ENCODE measurements at places on chromosomes 2 and 18. TPM values are rescaled to one million over a fixed set of nuclear protein-coding genes. Genes with fewer than 3 reads are reported as not detected.
A peak's percentile ranks its signal among the peaks of the same experiment; 100 is the strongest.

Gene KCNG3
- 0.25 TPM for total RNA-seq

Gene OR6B2
- total RNA-seq: not detected

Gene FSIP2
- 0.96 TPM for total RNA-seq

Gene CNGA3
- total RNA-seq: not detected

Gene CYP26B1
- not detected for total RNA-seq

DNA sequence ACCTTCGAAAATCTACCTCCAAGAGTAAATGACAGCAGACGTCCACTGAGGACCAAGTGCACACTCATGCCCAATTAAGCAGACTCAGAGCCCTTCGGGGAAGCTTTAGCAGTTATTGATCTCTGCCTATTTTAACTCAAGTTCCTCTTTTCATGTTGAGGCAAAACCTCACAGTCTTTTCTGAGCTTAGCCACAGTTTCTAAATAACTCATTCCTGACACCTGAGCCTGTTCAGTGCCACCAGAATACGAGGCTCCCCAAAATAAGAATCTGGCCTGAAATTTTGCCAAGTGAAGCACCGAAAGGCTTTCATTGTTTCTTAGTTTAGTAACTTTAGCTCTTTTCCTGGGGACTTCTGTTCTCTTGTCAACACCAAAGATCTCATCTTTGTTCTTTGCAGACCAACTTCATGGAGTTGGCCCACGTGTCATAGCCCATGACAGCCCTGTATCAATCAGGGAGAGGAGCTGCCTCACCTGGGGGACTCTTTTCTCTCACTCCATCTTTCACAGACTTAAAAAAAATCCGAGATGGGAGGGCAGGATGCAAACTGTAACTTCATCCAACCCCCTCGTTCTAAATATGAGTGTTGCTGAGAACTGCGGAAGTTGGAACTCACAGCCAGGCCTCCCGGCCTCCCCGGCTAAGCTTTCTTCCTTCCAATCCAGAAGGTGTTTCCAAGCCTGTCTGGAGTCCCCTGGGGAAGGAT, 22.2 kb downstream of the INPP5D start:
- DNase-seq: no peak
- peak overlapping the region; percentile 19 for H3K4me3 ChIP-seq
- H3K4me1 ChIP-seq: peaks cover 100% of the 10 kb centered on the region
- peak overlapping the region; percentile 71 for H3K27ac ChIP-seq

- H3K36me3 ChIP-seq: no peaks in the 10 kb centered on the region
- H3K4me1 ChIP-seq: no peaks in the 10 kb centered on the region
- H3K27me3 ChIP-seq: no peaks in the 10 kb centered on the region
- no peak overlapping the region for H3K27ac ChIP-seq
- H3K4me3 ChIP-seq: no peak overlapping the region
Observed at GRCh38 chr2:155825876-155826275, 506.6 kb downstream of the NR4A2 start.

DNA sequence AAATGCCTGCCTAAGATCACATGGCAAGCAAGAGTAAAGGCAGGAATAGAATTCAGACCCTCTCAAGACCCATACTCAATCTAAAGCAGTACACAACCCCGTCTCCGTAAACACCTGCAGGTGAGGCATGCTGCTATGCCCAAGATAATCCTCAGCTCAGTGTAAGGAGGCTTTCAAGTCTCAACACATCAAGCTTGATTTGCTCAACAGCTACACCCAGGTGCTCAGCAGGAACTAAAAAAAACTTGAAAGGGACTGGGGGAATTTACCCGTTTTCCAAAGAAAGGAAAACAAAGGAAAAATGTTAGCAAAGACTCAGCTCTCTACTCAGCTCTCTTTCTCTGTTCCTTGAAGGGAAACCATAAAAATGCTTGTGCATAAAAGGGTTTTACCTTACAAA, 301.8 kb downstream of the C1D start:
- no peak overlapping the region for H3K27ac ChIP-seq
- no peaks in the 10 kb centered on the region for H3K36me3 ChIP-seq
- DNase-seq: no peak
- H3K27me3 ChIP-seq: peaks cover 3% of the 10 kb centered on the region

DNA sequence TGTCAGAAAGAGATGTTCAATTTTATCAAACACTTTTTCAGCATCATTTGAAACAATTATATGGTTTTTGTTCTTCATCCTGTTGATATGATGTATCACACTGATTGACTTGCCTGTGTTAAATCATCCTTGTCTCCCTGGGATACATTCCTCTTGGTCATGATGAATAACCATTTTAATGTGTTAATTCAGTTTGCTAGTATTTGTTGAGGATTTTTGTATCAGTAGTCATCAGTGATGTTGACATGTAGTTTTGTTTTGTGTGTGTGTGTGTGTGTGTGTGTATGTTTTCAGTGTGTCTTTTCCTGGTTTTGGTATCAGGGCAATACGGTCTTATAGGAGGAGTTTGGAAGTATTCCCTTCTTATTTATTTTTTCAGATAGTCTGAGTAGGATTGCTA, 325.4 kb downstream of the ZNF804A start:
- no peak overlapping the region for H3K27ac ChIP-seq
- H3K4me3 ChIP-seq: no peak overlapping the region
- no peak for DNase-seq

DNA sequence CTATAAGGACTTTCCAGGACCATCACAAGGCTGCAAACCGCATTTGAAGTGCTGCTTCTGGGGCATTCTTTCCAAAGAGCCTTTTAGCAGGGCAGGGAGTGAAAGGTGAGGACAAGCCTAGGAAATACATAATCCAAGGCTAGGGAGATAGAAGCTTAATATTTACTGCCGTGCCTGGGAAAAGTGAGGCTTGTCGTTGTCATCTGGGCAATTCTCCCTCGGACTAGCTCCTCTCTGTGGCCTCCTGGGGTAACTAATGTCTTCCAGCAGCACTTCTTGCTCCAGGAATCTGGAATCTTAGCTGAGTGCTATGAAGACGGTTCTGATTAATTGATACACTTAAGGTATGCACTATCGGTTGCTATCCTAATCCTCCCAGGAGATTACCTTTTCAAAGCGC, 69.3 kb upstream of the ATL2 start:
- peaks cover 4% of the 10 kb centered on the region for H3K27me3 ChIP-seq
- DNase-seq: no peak
- H3K4me1 ChIP-seq: no peaks in the 10 kb centered on the region
- H3K27ac ChIP-seq: no peak overlapping the region
- H3K36me3 ChIP-seq: no peaks in the 10 kb centered on the region

GRCh38 chr2:140023291-140023690, 1243.1 kb upstream of the NXPH2 start:
- DNase-seq: no peak
- H3K36me3 ChIP-seq: no peaks in the 10 kb centered on the region
- H3K27ac ChIP-seq: no peak overlapping the region
- no peaks in the 10 kb centered on the region for H3K4me1 ChIP-seq
- H3K4me3 ChIP-seq: no peak overlapping the region
- no peaks in the 10 kb centered on the region for H3K27me3 ChIP-seq

- H3K27ac ChIP-seq: no peak overlapping the region
- DNase-seq: peak; percentile 22
- no peaks in the 10 kb centered on the region for H3K36me3 ChIP-seq
- no peak overlapping the region for H3K4me3 ChIP-seq
- H3K27me3 ChIP-seq: no peaks in the 10 kb centered on the region
- H3K4me1 ChIP-seq: no peaks in the 10 kb centered on the region
Observed at GRCh38 chr18:32530947-32531651, 60.4 kb upstream of the GAREM1 start.

DNA sequence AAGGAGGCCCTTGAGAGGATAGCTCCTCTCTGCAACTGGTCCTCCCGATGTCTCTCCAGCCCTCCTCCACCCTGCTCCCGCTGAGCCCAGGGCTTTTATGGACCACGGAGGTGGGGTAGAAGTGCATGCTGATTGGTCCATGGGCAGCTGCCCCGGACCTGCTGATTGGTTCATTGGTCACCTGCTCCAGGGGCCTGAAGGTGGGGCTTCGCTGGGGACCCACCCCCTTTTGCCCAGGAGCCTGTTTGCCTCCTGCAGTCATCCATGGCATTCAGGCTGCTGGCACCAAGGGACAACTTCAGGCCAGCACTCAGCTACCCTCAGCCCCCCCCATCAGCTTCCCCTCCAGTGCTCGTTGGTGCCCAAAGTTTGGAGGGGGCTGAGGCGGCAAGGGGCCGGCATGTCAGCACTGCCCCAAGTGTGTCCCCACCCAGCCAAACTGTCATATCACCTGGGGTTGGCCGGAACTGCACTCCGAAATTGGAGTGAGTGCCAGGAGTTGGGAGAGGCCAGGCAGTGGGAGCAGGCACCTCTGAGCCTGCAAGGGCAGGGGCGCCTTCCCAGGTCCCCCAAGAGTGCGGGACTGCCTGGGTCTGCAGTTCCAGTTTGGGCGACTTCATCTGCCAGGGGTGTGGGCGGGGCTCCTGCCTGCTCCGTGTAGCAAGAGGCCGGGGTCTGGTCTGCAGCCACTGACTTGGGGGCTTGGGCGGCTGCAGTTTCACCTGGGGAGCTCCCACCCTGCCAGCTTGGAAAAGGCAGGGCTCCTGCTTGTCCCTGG, 288.9 kb downstream of the RDH14 start:
- DNase-seq: no peak
- no peaks in the 10 kb centered on the region for H3K27me3 ChIP-seq
- H3K36me3 ChIP-seq: no peaks in the 10 kb centered on the region
- H3K4me1 ChIP-seq: no peaks in the 10 kb centered on the region
- H3K27ac ChIP-seq: no peak overlapping the region

GRCh38 chr2:88561646-88562388, 65.4 kb downstream of the EIF2AK3 start:
- no peaks in the 10 kb centered on the region for H3K4me1 ChIP-seq
- H3K27me3 ChIP-seq: no peaks in the 10 kb centered on the region
- DNase-seq: no peak
- no peak overlapping the region for H3K27ac ChIP-seq
- H3K4me3 ChIP-seq: no peak overlapping the region
- H3K36me3 ChIP-seq: peaks cover 47% of the 10 kb centered on the region

GRCh38 chr18:50276452-50276851, 4.9 kb downstream of the MBD1 start:
- no peak overlapping the region for H3K27ac ChIP-seq
- peaks cover 73% of the 10 kb centered on the region for H3K36me3 ChIP-seq
- no peaks in the 10 kb centered on the region for H3K27me3 ChIP-seq
- no peak overlapping the region for H3K4me3 ChIP-seq
- peaks cover 14% of the 10 kb centered on the region for H3K4me1 ChIP-seq

DNA sequence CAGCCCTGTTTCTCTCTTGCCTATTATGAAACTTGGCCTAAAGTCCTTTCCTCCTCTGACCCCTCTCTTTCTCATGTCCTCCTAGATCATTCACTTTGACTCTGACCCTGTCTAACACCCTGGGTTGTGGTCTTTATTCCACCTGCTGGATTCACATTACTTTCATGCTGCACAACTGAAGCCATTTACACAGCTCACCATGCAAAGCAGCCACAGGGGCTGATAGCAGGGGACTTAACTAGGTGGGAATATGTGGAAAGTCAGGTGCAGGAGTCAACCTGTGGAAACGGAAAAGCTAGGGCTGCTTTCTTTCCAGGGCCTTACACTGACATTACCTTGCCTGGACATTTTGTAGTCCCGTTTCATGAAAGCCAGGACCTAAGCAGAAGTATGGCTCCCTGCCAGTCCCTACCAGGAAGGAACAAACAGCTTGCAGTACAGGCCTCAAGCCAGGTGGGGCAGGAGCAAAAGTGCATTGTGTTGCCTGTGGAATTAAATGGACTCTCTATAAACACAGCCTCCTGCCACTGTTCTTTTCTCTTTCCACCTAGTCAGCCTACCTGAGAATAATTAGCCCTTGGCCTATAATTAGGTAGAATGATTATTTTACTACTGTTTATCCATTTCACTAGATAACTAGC, 11.8 kb downstream of the MAPRE3 start:
- H3K4me1 ChIP-seq: no peaks in the 10 kb centered on the region
- DNase-seq: no peak
- no peaks in the 10 kb centered on the region for H3K36me3 ChIP-seq
- no peaks in the 10 kb centered on the region for H3K27me3 ChIP-seq
